Activated T-helper 1 cell treated with Interleukin-2 at 50 U/mL for 16 hours (primary cell): ENCODE measurements at places on chromosomes 1 and 21.

- no peak for DNase-seq
These were observed 54.0 kb downstream of the OLFML3 start for GRCh38 chr1:114033216-114033706.

- DNase-seq, result no peak
These were observed 439.9 kb downstream of the DISC1 start for GRCh38 chr1:232066521-232066920.

GRCh38 chr21:41211060-41211805 is 43.3 kb downstream of the BACE2 start:
- no peak for DNase-seq

DNA sequence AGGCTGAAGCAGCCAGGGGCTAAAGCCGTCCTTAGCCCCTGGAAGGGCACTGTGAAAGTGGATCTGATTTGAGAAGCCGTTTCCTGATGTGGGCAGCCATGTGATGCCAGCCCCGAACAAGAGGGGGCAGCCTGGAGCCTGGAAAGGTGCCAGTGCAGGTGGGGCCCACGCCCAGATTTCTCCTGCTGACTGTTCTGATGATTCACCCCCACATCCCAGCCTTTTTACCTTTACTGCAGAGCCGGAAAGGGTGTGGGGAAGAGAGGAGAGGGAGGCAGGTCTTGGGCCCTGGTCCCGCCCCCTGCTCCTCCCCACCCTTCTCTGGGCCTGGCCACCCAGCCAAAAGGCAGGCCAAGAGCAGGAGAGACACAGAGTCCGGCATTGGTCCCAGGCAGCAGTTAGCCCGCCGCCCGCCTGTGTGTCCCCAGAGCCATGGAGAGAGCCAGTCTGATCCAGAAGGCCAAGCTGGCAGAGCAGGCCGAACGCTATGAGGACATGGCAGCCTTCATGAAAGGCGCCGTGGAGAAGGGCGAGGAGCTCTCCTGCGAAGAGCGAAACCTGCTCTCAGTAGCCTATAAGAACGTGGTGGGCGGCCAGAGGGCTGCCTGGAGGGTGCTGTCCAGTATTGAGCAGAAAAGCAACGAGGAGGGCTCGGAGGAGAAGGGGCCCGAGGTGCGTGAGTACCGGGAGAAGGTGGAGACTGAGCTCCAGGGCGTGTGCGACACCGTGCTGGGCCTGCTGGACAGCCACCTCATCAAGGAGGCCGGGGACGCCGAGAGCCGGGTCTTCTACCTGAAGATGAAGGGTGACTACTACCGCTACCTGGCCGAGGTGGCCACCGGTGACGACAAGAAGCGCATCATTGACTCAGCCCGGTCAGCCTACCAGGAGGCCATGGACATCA is at the start of gene SFN:
SFN (plus strand) TSS at position 369 of the 904 bp plus-strand sequence; CDS start at position 433, 64 bp downstream.
- peak; percentile 29 for DNase-seq

DNA sequence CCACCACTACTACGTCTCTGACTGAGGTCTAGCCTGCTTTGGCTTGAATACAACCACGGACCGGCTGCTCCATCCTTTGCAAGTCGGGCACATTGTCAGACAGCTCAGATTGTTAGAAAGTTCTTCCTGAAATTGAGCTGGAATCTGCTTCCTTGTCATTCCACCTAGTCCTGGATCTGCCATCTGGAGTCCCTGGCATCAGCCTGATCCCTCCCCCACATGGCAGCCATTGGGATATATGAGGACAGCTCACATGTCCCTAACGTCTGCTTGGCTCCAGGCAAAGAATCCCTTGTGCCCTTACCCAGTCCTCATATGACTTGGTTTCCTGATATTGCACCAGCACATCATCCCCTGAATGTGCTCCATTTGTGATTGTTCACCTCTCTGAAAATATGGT is 56.3 kb upstream of the SYT6 start:
- no peak for DNase-seq

- DNase-seq, result no peak
These were observed 1401.7 kb downstream of the NCAM2 start for GRCh38 chr21:22399681-22400514.

GRCh38 chr1:67769633-67770256 is 63.5 kb downstream of the GNG12 start:
- no peak for DNase-seq

DNA sequence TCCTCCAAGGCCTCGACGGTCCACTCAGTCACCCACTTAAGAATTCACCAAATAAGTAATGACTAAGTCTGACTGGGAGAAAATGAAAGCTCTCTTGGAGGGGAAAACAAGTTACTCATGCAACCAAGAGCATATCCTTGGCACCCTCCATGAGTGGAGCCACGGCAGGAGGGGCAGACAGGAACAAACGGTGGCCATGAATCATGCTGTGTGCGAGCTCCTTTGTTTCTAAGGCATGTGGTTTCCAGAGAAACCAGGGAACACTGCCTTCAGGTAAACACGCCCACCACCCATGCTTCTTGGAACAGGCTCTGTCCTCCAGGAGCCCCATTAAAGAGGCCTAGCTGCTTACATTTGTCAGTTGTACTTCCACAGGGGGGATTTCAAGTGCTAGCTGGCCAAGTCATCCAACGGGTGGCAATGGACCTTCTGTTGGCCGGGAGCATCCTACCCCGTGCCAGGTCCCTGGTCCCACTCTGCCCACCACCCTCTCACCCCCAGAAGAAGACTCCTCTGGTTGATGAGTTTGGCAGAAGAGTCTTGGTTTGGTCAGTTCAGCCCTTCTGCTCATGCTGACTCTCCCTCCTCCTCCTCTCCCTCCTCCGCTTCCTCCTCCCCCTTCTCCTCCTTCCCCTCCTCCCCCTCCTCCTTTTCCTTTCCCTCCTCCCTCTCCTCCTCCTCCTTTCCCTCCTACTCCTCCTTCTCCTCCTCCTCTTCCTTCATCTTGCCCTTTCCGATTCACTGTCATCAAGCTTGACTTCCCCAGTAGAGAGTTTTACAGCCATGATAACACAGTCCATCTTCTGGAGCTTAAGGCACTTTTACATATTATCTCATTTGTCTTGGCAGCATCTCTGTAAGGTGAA is 107.6 kb downstream of the CCDC185 start:
- DNase-seq, result no peak

- DNase-seq, result no peak
These were observed 5.0 kb downstream of the CERS2 start for GRCh38 chr1:150969626-150970025.

DNA sequence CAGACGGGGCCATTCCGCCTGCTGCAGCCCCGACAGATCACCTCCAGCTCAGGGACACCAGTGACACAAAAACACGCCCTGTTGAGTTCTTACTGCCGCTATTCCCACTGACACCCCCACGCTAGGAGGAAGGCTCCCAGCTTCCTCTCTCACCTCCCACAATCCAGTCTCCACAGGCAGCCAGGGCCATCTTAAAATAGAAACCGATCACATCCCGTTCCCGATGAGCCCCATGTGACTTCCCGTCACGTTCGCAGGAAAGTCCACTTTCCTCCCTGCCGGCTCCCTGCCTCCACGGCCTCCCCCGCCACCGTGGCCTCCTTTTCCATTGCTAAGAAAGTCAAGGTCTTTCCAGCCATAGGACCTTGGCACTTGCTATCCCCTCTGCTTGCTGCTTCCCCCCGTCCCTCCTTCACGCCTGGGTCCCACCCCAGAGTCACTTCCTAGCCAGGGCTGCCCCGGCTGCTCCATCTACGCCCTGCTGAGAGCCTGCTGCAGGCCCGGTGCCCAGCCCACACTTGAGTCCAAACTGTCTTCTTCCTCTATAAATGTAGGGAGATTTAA is 24.0 kb upstream of the DDOST start:
- DNase-seq, result no peak

DNA sequence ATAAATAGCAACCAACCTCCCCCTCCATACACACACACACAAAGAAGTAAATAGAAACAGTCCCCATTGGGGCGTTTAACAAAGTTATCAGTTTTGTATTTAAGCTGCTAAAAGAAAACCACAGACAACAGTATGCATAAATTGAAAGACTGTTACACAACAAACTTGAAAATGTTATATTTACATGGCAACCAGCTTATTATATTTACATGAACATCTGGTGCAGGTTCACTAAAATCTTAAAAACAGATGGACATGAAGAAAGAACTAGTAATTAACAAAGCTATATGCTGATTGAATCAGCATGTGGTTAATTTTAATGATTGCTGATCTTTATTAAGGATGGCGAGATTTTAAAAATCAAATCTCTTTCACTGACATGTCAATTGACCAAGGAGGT is 384.7 kb downstream of the LRRIQ3 start:
- no peak for DNase-seq

GRCh38 chr1:119340861-119341261 is 27.7 kb upstream of the HAO2 start:
- no peak for DNase-seq

- no peak for DNase-seq
These were observed 21.4 kb downstream of the SLC16A1 start for GRCh38 chr1:112934577-112934976.

- DNase-seq, result no peak
These were observed 70.6 kb downstream of the GADD45A start for GRCh38 chr1:67755619-67756018.

- DNase-seq, result no peak
These were observed 618.2 kb downstream of the BRINP3 start for GRCh38 chr1:189859385-189859977.

DNA sequence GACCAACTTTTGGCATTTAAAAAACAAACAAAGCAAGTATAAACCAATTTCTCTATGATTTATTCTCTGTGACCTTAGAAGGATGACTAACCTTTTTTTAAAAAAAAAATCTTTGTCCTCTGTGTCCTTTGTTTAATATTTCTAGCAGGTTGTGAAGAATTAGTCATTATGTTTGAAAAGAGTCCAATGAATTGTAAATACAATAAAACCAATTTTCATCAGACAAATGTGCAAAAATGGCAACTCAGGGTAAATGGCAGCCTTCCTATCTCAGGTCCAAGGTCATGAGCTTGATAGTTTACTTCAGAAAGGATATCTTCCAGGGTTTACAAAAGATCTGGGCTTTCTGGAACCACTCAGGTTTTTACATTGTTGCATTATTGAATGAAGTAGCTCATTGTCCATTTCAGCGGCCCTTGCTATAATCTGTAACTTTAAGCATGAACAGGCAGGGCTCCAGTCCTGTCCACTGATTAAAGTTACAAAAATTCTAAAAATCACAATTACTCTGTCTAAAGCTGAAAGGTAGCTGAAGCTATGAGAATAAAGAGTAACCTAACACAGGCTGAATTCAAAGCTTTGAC is 11.7 kb upstream of the MAP3K21 start:
- DNase-seq, result no peak

DNA sequence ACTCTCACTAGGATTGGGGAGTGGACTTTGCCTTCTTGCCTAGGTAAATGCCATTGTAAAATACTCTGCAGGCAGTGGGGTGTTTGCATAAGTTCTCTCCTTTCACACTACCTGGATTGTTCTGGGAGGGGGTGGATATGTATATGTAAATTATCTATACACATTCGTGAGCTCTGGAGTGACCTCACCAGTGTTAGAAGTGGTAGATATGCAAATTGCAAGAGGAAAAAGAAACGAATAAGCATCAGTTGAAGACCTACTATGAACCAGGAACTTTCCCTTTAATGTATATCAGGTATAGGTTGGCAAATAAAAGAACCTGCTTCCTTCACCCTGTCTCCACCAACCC is 1.5 kb upstream of the ARHGEF11 start:
- DNase-seq, result no peak

GRCh38 chr1:153402226-153402625 is 11.4 kb upstream of the S100A8 start:
- DNase-seq, result no peak

- no peak for DNase-seq
These were observed 14.1 kb downstream of the AZIN2 start for GRCh38 chr1:33094971-33095604.
